ENCODE measurements at places on chromosomes 1 and 21. TPM values are rescaled to one million over a fixed set of nuclear protein-coding genes. Genes with fewer than 3 reads are reported as not detected.

- no peak for DNase-seq
These were observed 32.2 kb downstream of the HSPG2 start for GRCh38 chr1:21904704-21905520.

- DNase-seq: no peak
These were observed 65.7 kb downstream of the DHRS3 start for GRCh38 chr1:12552111-12552888.

CA6 gene
- not detected for total RNA-seq

DNA sequence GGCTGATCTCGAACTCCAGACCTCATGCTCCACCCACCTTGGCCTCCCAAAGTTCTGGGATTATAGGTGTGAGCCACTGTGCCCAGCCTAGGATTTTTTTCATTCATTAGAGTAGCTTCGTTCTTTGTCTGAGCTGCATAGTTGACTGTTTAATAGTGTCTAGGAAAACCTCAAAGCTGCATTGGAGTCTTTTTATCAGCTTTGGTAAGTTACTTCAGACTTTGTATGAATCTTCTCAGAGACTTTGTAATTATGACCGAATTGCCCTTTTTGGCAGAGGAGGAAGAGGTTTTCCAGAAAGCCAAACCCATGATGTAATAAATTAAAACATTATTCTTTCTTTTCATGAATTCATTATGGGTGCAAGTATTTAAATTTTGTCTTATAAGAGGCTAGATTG is 5.1 kb downstream of the DNAJB4 start:
- DNase-seq: no peak

DNA sequence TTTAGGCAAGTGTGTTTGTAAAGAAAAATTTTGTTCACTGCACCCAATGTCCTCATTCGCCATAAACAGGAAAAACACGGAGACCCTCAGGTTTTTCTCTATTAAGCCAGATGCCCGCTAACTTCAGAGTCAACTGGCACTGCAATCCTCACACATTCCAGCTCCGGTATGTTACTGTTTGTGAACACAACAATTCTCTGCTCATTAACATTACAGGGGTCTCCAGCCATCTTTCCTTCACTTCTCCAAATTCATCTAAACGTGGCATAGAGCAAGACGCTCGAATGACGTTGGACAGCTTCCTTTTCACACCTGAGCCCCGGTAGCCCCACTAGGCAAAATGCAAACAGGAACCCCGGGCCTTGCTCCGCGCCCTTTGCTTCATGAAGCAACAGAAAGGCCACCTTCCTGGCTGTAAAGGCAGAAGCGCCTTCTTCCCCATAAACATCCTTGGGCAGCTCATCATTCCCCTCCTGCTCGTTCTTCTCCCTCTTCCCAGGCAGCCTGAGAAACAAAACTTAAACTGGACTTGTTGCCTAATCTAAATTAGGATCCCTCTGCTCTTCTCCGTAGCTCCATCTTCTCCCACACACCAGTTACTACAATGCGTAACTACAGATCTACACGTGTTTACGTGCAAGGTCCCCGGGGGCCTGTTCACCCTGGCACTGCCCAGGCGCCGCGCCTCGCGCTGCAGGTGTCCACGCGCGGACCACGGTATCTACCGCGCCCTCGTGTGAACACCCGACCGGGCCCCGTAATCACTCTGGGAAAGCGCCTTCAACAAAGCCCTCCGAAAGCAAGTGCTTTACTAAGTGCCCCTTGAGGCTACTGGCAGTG is 1.2 kb downstream of the LBR start:
- DNase-seq: no peak

DNA sequence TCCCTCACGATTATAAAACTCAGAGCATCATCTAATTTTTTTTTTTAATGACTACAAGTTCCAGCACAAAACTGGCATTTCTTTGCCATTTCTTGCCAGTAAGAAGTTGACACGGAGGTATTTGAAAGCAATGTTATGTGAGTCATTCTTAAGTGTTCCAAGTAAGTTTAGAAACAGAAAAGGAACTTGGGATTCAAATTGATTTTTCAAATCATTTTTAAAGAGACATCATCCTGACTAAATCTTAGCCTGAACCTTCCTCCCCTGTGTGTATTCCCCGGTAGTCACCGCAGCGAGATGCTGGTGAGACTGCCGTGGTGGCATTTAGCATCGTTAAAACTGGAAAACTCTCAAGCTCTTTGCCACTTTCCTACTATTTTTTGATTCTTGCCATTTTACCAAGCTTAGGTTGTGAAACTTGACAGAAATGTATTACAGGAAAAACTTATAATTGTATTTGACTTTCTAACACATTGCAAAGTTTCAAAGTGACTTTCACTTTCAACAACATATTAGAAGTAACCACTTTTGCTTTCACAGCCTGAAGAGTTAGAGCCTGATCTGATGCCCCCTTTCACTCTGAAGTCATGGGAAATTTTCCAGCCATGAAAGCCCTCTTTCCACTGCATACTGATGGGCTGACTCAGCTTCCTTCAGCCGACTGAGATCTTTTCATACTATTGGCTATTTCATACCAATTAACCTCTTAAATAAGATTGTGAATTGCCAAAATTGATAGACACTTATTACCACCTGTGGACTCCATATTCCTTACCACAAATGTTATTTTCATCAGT is 61.4 kb downstream of the OLFML2B start:
- no peak for DNase-seq

DNA sequence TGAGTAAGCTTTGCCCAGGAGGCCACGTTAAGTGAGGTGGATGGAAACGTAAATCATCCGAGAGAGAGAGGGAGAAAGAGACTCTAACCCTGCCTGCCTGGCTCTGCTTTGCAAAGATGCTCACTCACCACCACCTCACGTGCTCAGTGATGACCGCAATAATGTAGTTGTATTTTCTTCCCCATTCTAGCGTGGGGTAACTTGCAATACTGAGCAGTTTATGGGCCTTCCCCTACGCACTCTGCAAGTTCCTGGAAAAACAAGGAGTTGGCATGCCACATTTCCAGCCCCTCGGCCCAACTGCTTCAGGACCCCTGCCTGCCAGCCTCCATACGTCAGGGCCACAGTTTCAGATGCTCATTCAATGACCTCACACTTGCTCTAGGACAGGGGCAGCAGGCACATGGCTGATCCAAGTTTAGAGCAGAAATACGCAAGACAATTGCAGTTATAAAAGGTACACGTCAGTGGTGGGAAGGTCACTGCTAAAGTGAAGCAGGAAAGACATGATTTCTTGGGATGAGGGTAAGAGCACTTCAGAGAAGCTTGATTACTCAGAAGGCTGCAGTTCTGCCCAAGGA is 112.5 kb upstream of the RAB4A start:
- no peak for DNase-seq

GRCh38 chr21:34909492-34910292 is 139.4 kb downstream of the RUNX1 start:
- DNase-seq: no peak

Data from H9 (cell line).